ENCODE measurements at places on chromosomes 3 and 15. TPM values are rescaled to one million over a fixed set of nuclear protein-coding genes. Genes with fewer than 3 reads are reported as not detected.
A peak's percentile ranks its signal among the peaks of the same experiment; 100 is the strongest.

DNA sequence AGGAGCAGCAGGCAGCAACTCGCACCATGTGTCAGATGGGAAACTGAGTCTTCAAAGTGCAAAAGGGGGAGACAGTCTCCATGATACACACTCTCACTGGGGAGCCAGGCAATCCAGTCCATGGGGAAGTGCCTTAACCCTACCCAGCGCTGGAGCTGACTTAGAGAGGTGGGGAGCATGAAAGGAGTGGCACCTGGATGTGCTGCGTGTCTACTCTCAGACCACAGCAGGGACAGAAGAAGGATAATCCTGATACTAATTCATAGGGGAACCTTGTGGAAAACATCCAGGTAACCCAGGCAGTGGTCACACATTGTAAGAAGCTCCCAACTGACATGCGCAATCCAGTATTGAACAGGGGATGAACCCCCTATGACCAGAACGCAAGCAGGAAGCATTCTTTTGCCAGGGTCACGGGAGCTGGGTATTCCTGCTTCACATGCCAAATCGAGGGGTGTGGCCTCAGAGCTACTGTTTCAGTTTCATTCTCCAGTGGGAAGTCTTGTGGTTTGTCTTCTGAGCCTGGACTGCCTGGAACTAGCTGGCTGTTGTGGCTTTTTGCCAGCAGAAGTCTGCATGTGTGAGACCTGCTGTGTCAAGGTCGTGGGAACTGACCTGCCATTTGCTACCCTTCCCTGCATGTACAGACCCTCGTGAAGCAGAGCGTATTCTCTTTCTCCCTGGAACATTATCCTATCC is 367.6 kb upstream of the NDN start:
- no peak for DNase-seq

- DNase-seq: no peak
These were observed 672.1 kb downstream of the OTOL1 start for GRCh38 chr3:162168715-162169114.

DNA sequence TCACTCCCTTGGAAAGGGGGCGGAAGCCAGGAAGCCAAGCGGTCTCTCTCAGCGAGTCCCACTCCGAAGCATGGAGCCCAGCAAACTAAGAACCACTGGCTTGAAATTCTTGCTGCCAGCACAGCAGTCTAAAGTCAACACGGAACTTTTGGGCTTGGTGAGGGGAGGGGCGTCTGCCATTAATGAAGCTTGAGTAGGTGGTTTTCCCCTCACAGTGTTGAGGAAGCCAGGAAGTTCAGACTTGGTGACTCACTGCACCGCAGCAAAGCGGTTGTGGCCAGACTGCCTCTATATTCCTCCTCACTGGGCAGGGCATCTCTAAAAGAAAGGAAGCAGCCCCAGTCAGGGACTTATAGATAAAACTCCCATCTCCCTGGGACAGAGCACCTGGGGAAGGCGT is 665.4 kb upstream of the CBLB start:
- no peak for DNase-seq

- peak; percentile 87 for DNase-seq
These were observed 211.7 kb upstream of the GADL1 start for GRCh38 chr3:31106204-31106603.

DNA sequence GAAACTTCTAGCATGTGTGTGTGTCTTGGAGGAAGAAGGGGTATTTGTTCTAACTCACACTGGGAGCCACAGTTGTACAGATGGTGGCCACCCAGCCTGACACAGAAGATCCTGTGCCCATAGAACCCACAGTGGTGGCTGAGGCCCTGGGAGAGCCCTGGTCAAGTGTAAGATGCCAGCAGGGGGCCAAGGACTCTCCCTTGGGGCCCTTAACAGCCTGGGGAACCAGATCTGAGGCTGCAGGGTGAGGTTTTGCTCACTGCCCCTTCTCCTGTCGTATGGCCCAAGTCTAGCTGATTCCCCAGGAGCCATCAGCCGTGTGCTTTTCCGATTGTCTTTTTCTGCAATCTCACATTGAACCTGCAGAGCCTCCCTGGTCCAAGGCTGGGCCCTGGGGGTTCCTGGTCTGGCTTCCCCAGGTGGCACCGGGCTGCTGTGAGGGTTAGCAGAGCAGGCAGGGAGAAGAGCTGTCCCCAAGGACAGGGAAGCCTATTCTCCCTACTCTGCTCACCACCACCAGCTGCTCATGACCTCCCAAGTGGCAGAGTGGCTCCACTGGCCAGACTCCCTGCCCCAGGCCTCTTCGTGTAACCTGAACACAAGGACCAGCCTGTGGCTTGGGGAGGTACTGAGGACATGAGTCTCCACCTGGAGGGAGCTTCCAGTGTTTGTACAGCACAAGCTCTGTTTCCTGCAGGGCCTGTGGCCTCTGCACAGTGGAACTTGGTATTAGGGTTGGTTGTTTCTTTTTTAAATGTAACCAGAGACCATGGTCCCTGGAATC is 51.9 kb downstream of the CA12 start:
- DNase-seq: no peak

DNA sequence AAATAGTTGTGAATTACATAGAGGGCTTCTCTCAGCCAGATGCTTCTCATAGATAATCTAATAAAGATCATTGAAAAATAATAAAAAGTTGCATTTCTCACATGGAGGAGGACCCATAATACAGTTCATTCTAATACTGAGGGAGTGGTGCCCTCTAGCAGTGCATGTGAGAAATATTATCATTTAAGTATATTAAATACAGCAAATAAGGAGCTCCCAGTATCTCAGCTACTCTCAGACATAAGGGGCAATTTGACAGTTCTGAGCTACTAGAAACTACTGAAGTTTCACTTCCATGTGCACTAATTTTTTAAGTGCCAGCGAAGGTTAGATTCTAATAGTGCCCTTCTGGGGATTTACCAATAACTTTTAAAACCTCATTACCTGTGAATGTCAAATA is 188.3 kb downstream of the IL5RA start:
- no peak for DNase-seq

DNA sequence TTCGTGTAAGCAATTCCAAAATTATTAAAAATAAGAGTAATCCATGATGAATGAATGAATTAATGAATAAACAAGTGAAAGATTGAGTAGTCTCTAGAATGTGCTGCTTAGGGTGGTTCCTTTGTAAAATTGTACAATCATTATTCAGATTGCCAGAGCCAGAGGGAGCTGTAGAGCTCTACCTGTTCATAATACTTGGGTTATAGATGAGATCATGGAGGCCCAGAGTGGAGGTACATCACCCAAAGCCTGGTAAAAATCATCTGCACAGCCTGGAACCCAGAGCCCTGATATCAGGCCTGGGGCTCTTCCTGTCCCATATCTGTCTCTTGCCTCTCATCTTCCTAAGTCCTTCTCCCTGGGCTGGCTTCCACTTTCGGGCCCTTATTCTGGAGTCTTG is 297.2 kb downstream of the RPLP1 start:
- no peak for DNase-seq

DNA sequence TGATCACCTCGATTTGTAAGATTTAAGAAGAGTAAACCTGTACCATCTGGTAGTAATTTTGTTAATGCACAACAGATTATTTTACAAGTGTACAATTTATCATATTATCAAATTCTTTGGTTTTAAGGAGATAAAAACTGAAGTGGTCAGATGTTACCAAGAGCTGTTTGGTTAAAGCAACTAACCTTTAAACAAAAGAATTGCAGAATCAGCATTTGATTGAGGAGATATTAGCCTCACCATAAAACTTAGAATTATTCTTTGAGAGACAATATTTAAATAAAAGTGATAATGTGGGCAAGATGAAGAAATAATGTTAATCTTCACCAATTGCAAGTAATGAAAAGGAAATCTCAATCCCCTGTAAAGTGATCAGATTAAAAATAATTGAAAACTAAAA is 1034.9 kb downstream of the ROBO1 start:
- DNase-seq: no peak

DNA sequence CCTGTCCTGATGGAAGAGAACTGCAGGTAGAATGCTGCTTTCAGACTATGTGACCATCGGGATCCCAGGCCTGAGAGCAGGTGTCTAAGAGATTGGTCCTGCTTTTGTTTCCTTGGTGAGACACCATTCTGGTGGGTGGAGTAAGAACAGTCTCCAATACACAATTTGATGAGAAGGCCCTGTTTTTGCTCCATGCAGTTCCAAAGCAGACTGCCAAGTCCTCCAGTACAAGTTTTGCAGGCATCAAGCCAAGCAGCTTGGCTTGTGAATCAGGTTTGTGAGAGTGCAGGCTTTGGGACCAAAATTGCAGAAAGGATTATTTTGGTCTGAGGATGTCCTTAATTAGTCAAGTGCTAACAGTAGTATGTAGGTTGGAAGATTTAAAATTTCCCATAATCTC is 381.6 kb downstream of the FOXP1 start:
- DNase-seq: no peak

DNA sequence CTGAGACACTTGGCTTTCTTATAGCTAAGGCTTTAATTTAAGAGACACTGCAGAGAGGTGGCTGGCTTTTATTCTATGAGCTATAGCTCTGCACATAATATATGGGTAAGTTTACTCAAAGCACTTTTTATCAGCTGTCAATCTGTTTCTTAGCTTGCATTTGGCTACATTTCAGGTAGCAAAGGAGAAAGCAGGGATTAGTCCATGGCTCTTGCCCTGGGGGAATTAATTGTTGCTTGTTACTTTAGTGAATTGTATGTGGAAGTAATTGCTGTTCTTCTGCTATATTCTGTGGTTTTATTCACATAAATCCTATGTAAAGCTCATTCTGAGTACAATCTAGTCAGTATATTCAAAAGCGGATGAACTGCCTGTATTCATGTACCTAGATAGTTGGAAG is 14.4 kb upstream of the CCDC39 start:
- no peak for DNase-seq

DNA sequence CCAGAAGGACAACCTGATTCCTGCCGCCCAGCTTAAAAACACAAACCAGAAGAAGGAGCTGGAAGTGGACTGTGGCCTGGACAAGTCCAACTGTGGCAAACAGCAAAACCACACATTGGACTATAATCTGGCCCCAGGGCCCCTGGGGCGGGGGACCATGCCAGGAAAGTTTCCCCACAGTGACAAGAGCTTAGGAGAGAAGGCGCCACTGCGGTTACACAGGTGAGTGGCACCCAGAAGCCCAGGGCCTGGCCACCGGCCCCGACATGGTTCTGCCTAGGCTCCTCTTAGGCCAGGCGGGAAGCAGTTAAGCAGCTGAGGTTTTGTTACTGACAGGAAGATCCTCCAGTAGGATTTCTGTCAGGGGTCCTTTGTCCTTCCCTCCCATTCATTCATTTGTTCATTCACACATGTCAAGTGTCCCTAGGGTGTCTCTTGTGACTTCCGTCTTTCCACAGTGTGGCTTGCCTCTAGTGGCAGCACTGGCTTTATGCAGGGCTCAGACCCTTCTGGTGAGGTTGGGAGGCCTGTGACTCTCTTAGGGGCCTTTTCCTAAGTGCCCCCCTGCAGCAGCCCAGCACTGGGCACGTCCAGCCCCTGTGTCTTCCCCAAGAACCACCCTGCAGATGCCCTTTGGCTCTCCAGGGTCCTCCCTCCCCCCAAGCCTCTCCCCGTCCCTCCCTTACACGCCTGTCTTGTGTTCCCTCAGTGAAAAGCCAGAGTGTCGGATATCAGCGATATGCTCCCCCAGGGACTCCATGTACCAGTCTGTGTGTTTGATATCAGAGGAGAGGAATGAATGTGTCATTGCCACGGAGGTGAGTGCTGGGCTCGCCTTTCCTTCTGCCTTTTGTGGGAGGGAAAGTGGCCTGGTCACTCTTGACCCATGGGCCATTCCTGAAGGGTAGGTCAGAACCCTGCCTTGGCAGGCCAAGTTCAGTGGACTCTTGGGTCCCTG is 7.8 kb downstream of the DLL4 start:
- peak; percentile 87 for DNase-seq

DNA sequence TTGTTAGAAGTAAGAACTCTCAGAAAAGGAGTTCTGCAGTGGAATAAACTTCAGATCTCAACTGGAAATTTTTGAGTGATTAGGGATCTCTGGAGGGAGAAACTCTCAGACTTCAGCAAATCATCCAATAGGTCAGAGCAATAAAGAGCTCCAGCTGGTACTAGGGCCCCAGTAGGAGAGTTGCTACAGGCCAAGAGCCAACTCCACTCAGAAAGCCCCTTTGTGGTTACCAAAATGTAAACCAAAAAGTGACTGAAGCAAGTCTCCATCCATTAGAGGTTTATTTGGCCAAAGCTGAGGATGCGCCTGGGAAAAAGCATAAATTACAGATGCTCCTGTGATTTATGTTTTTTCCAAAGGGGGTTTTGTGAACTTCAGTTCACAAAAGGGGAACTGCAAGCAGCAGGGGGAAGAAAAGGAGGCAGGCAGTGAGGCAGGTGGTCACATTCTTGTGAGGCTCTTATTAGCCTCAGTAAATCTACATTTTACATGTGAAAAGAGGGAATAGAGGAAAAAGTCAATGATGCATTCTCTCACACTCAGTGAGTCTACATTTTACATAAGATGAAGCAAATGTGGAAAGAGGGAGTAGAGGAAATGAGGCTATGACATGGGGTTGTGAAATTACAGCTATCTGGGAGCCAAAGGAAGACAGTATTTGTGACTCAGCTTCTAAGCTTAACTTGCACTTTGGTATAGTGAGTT is 92.4 kb upstream of the DAZL start:
- no peak for DNase-seq

The SLC27A2 gene
- not detected for total RNA-seq

- DNase-seq: peak; percentile 35
These were observed 4.1 kb downstream of the MBNL1 start for GRCh38 chr3:152272771-152273242.

GRCh38 chr3:13012221-13012691 is 61.0 kb downstream of the IQSEC1 start:
- peak; percentile 36 for DNase-seq

GRCh38 chr15:82873000-82873680 is 63.7 kb downstream of the WHAMM start:
- DNase-seq: no peak

The ALG1L2 gene
- total RNA-seq: not detected

GRCh38 chr3:98402507-98402906 is 12.0 kb downstream of the OR5K3 start:
- no peak for DNase-seq

The PLD1 gene
- 1.1 TPM for total RNA-seq

- no peak for DNase-seq
These were observed 113.4 kb upstream of the FAM3D start for GRCh38 chr3:58779934-58780333.

DNA sequence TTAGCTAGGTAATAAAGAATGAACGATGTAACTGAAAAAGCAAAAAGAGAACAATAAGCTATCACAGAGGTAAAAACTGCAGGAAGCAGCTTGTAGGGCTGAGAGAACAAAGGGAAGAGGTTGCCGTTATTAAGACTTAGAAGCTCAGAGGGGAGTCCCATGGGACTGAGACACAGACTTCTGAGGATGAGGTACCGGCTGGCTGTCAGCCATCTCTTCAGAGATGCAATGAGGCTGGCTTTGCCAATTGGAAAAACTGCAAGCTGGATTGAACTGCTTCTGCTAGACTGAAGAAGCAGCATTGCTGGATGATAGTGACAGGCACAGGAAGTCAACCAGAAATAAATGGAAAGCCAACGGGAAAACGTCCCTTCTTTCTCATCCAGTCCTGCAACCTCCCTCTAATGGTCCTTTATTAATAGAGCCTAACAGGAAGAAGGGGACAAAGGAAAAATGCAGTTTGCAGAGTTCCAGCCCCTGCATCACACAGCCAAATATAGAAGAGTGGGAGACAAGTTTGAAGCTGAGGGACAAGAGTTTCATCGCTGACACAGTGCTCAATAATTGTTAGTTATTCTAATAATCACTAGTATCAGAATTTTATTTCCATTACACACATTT is 21.1 kb upstream of the KLHL6 start:
- DNase-seq: peak; percentile 56

The GCSAM gene
- total RNA-seq: not detected

GRCh38 chr3:195129644-195130492 is 141.1 kb downstream of the XXYLT1 start:
- DNase-seq: peak; percentile 27

- DNase-seq: no peak
These were observed 21.5 kb upstream of the MORF4L1 start for GRCh38 chr15:78850941-78851755.

All from LHCN-M2 (cell line).